ENCODE measurements at places on chromosomes 1 and 21. TPM values are rescaled to one million over a fixed set of nuclear protein-coding genes. Genes with fewer than 3 reads are reported as not detected.

DNA sequence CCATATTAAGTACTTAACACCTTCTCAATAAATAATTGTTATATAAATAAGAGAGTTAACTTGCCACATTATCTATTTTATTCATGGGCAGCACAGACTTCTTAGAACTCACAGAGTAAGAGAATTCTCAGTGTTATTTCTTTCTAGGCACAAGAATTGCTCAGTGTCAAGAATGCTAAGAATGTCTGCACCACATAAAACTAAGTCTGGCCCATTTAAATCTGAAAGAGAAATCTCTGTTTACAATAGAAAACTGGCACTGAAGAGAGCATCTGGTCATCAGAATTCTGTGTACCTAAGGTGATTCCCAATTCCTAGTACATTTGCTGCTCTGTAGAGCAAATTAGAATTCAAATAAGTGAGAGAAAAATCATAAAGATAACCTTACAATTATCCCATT, 3.8 kb downstream of the OR10K2 start:
- DNase-seq: no peak

GRCh38 chr1:95058974-95059373, 13.8 kb downstream of the ALG14 start:
- no peak for DNase-seq

GRCh38 chr1:62213075-62213914, 18.6 kb downstream of the L1TD1 start:
- DNase-seq: peak; percentile 59

- DNase-seq: no peak
Measured at GRCh38 chr1:20035114-20035513, 34.9 kb upstream of the PLA2G5 start.

DNA sequence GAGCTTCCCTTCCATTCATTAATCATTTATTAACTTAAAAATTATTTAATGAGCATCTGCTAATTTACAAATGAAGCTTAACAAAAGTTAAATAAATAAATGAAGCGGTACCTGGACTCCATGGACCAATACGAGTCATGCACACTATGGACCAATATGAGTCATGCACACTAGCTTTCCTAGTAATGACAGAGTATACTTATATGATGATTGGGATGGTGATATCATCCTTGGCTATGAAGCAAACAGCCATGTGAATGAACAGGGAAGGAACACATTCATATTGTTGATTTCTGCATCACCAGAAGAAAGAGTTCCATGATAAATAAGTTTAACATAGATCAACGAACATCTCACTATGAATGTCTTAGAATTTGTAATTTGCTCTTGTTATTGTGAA, 109.9 kb downstream of the SPAG17 start:
- no peak for DNase-seq

GRCh38 chr1:177984136-177984525, 14.3 kb upstream of the SEC16B start:
- no peak for DNase-seq

- no peak for DNase-seq
Measured at GRCh38 chr1:223198628-223198965, 55.5 kb upstream of the TLR5 start.

- no peak for DNase-seq
Measured at GRCh38 chr1:35708441-35708921, 10.2 kb downstream of the C1orf216 start.

- no peak for DNase-seq
Measured at GRCh38 chr21:14657241-14658008, 111.3 kb upstream of the SAMSN1 start.

MARK1 gene
- 19.2 TPM for total RNA-seq

SFT2D2 gene
- 53.3 TPM for total RNA-seq

LCE5A gene
- total RNA-seq: not detected

SRSF10 gene
- total RNA-seq: 85.4 TPM

ATP13A2 gene
- 37.7 TPM for total RNA-seq

Measured in mesenteric fat pad (tissue), 1 donor.